NCI-H1092 (cell line): ENCODE measurements at places on chromosomes 12 and 14.

GRCh38 chr12:121689430-121689829, 20.0 kb upstream of the MORN3 start:
- DNase-seq = no peak

DNA sequence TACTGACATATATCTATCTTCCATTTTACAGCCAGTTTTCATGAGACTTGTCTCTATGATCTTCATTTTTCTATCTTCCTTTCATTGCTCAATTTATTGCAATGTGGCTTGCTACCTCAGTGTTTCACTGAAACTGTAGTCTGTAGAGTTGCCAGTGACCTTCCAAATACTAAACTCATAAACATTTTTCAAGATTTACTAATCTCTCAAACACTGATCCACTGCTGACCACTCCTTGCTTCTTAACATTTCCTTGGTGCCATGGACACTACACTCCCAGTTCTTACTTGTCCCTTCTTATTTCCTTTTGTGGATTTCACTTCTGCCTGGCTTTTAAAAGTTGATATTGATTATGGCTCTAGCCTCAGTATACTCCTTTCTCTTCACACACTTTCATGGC, 95.4 kb upstream of the SLCO1C1 start:
- no peak for DNase-seq

GRCh38 chr14:77275601-77276017, 4.6 kb upstream of the NGB start:
- DNase-seq = no peak

- no peak for DNase-seq
Observed at GRCh38 chr12:125187780-125188741, 122.8 kb downstream of the AACS start.

DNA sequence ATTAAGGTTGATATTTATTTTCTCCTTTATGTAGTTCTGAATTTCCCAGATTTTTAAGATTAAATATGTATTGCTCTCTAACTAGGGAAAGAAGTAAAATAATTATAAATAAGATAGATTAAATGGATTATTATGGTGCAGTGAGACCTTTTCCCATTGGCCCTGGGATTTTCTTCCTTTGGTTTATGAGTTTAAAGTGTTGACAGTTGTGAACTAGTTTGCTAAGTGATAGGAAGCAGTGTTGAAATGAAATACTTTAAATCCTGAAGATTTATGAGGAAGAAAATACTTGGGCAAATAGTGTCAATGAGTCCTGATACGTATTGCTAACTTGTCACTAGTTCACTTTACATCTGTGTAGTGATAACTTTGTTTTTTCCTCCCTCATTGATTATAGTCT, 188.9 kb downstream of the RAD51B start:
- no peak for DNase-seq

- DNase-seq = no peak
Observed at GRCh38 chr12:92553389-92553788, 149.4 kb upstream of the PLEKHG7 start.

GRCh38 chr14:100121643-100122480, 37.6 kb downstream of the DEGS2 start:
- no peak for DNase-seq

DNA sequence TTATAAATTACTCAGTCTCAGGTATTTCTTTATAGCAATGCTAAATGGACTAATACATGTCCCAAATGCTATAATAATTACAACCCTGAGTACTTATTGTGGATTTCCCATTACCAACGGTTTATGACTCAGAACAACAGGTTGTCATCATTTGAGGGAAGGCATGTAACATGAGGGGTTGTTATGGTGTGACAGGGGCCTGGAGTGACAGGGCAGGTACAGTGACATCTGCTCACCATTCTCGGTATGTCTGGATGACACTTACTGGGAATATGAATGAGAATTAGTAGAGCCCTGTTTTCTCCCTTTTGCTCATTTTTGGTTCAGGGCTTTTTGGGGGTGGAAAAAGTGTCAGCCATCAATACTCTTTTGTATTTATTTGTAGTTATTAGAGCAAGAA, 36.2 kb upstream of the FERMT2 start:
- DNase-seq = no peak

DNA sequence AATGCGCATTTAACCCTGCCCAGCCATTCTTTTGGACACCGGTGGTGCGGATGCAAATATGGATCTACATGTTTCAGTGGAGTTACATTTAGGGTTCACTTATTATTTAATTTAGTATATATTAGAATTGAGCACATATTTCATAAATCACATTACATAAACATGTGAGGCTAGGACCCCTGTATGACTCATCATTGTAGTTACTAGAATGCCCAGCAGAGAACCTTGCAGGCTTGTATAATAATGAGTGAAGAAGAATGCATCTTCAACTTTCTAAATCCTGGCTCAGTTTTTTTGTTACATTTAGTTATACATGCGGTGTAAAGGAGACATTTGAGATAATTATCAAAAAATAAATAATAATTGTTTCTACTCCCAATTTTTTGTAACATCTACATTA, 369.0 kb downstream of the ATP23 start:
- DNase-seq = no peak

DNA sequence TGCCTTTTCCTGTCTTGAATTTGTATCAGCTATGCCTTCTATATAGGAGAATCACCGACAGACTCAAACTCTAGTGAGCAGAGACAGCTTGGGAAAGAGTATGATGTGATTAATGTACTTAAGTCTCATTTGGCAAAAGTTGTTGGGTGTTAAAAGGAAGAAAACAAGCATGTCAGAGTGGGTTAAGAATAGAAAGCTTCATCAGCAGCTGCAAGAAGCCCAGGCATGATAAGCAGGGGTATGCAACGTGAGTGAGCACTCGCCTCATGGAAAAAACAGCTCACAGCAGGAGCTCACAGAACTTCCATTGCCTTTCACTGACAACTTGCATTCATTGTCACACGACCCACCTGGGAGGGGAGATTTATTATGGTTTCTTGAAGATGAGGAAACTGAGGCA, 35.9 kb upstream of the WNK1 start:
- DNase-seq = no peak
